Right renal pelvis (tissue), 4 donors: ENCODE measurements at places on chromosomes 16 and 17. TPM values are rescaled to one million over a fixed set of nuclear protein-coding genes. Genes with fewer than 3 reads are reported as not detected.
A peak's percentile ranks its signal among the peaks of the same experiment; 100 is the strongest.

Gene THUMPD1
- polyA plus RNA-seq: 73.1 TPM

Gene C16orf46
- 1.1 TPM for polyA plus RNA-seq

Gene OR1A1
- 0.04 TPM for polyA plus RNA-seq

Gene LAT
- polyA plus RNA-seq: 4.5 TPM

Gene OR3A3
- polyA plus RNA-seq: 0.04 TPM

GRCh38 chr17:41870627-41871026 is 5.4 kb upstream of the KLHL11 start:
- DNase-seq: no peak

GRCh38 chr16:12387786-12388185 is 411.3 kb downstream of the SNX29 start:
- no peak for DNase-seq

DNA sequence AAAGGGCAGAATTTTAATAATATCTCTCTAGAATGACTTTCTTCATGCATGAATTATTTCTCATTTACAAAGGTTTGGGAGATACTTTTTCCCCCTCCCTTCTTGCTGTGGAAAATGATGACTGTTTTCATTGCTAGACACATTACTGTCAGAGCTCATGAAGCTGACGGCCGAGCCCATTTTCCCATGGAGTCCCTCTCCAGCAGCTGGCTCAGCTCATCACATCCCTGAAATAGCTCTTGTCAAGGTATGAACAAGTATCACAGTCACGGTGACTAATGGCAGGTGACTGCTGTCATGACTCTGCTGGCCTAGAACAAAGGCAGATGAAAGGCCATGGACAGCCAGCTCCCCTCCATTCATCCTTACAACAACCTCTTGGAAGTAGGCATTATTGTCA is 208.1 kb downstream of the ABCC12 start:
- no peak for DNase-seq

DNA sequence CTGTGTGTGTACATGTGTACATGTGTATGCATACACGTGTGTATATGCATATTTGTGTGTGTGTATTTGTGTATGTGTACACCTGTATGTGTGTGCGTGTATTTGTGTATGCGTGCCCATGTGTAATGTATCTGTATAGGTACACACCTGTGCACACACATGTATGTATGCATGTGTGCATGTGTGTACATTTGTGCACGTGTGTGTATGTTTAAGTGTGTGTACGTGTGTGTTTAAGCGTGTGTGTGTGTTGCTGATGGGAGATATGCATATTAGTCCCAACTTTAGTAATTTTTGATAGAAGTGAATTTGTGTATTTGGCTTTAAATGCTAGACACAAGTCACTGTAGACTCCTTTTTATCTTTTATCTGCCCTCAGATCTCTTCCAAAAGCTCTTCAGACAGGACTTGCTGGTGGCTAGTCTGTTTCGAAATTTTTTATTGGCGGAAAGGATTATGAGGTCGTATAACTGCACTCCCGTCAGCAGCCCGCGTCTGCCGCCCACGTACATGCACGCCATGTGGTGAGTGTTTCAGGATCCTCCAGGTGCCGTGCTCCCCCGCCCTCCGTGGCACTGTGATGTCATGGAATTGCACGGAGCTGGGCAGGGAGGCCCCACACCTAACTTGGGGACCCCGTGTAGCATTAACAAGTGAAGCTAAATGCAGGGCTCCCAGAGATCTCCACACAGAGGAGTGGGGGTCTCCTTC is 168.8 kb upstream of the CHMP6 start:
- no peak for DNase-seq

GRCh38 chr17:60095381-60095780 is 16.7 kb upstream of the HEATR6 start:
- no peak for DNase-seq

- no peak for DNase-seq
Measured at GRCh38 chr17:12631076-12631475, 34.6 kb upstream of the MYOCD start.

DNA sequence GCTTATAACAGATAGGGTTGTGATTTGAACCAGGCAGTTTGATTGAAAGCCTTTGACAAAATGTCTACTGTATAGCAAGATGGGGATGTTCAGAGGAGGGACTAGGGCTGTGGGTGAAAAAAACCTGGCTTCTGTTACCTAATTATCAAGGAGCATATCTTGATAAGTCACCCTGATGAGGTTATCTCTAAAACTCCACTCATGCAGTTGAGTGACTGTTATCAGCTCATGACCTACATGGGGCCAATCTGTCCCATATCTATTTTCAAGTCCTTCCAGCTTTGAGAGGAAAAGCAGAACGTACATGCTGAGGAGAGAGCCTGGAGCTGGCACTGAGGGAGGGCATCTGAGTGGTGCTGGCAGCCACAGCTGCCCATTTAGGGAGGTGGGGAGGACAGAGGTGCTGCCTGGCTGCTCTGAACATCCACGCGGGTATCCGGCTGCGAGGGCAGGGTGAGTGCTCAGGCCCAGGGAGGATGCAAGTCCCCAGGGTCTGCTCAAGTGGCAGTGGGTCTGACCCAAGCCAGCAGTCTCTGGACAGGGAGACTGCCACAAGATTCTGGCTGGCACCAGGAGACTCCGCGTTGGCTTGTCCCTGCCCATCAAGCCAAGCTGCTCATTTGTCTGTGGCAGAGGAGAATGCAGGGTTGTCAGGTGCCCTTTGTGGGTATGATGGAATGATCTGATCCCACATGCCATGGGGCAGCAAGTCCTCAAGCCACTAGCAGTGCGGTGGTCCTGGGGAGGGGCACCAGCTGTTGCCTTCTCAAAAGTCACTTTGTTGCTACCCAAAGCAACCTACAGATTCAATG is 29.2 kb downstream of the ATPAF2 start:
- no peak for DNase-seq

DNA sequence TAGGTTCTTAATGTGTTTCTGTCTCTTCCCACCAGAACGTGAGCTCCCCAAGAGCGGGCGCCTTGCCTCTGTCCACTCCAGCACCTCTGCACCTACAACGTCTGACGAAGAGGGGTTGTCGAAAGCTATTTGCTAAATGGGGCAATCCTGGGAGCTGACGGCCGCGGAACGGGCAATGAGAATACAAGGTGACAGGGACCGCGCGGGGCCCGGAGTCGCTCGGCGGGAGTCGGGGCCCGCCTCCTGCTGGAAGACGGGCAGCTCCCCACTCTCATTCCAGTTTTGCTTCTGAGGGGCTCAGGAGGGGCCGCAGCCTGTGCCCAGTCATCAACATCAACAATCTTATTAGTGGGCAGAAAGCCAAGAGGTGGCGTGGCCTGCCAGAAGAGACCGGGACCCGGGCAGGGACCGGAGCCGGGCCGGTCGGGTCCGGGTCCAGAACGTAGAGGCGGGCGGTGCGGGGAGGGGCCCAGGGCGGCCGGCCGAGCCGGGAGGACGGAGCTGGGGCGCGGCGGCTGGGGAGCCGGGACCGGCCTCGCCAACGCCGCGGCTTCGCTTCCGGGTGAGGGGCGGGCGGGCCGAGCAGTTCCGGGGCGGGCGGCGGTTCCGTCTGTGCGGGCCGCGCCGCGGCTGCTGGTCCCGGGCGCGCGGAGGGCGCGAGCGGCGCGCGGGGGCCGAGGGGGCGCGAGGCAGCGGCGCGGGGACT is at the start of gene MOSMO:
Gene MOSMO, plus strand, starts transcription at position 603 of the 706 bp plus-strand sequence. CDS start 191 bp downstream, outside the sequence.
- DNase-seq: peak; percentile 52

- DNase-seq: no peak
Measured at GRCh38 chr16:84048871-84049270, 6.3 kb upstream of the SLC38A8 start.

DNA sequence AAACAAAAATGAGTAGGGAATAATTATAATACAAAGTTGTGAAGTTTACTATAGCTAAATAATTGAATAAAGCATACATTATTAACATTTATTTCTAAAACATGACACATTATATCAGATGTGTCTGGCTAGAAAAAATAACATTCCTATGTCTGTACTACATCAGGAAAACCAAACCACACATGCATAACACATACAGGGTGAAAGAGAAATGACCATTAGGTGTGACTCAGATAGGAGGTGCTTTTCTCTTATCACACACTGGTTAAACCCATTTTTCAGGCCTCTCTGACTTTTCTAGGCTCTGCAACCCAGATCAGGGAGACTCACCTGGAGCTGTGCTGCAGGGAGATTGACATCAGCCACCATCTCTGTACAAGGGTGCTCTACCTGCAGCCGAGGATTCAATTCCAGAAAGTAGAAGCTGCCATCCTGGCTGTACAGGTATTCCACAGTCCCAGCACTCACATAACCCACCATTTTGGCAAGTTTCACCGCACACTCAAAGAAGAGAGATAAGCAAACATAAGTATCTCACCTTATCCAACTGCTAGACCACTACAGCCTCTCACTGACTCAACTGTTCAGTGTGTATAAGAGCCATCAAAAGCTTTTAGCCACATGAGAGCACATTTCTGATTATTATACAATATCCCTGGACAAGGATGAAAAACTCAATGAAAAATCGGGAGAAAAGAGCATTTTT is 116.6 kb upstream of the C17orf78 start:
- no peak for DNase-seq

DNA sequence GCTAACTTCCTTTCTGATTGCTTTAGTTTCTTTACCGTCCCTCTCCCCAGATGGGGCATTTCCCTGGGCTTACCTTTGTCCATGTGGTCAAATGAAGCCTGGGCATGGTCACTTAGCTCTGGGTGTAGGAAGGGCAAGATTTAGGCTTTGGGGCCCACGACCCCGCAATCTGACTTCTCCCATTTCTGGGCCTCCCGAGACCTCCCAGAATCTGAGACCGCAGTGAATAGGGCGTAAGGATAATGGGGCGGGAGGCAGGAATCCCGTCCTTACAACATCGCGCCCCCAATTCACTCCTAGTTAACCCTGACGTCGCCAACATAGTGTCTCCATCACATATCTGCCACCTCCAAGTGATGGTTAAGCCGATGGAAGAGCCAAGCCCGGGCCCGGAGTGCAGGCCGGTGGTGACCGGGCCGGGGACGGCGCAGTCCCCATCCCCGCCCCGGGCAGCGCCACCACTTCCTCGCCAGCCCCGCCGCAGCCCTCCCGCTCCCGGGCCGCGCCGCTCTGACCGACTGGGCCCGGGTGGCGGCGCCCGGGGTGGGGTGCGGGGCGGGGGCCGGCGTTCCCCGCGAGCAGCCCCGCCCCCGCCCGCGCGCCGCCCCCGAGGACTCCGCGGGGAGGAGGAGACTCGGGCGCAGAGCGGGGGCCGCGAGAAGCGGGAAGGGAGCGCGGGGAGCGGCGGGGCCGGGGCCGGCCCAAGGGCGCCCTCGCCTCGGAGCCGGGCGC is at the start of gene RHBDL3:
Gene RHBDL3, plus strand, starts transcription at position 641 of the 732 bp plus-strand sequence. CDS start 358 bp downstream, outside the sequence.
- DNase-seq: no peak

GRCh38 chr17:73292031-73292531 is 19.7 kb downstream of the CDC42EP4 start:
- DNase-seq: no peak

DNA sequence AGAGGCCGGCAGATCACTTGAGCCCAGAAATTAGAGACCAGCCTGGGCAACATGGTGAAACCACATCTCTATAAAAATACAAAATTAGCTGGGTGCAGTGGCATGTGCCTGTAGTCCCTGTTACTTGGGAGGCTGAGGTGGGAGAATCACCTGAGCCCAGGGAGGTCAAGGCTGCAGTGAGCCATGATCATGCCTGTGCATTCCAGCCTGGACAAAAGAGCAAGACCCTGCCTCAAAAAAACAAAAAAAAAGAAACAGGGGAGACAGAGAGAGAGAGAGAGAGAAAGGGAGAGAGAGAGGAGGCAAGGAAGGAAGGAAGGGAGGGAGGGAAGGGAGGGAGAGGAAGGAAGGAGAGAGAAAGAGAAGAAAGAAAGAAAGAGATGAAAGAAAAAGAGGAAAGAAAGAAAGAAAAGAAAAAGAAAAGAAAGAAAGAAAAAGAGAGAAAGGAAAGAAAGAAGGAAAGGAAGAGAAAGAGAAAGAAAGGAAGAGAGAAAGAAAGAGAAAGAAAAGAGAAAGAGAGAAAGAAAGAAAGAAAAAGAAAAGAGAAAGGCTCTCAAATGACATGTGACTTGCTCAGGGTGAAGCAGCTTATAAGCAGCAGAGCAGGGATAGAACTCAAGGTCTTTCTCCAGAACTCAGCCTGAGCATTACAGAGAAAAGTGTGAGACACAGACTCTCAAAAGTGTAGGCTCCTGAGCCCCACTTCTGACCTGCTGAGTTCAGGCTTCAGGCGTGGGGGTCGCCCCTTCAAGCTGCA is 15.5 kb downstream of the CX3CL1 start:
- no peak for DNase-seq

DNA sequence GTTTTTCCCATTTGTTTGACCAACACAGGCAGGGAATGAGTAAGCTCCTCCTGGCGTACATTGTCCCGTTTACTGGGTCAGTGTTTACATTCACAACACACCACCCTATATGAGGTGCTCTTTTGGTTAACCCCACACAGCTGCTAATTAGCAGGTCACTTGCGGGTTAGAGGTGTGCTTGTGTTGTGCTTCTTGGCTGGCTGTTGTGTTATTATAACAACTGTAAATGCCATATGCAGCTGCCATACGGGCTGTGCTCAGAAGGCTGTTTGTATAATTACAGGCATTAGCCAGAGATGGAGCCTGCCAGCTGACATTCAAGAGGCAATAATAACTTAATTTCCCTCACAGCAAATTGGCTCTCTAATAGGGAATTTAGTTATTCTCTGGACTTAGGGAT is 205.1 kb upstream of the ELAC2 start:
- DNase-seq: no peak

GRCh38 chr16:8847623-8848022 is 21.2 kb downstream of the CARHSP1 start:
- DNase-seq: no peak

DNA sequence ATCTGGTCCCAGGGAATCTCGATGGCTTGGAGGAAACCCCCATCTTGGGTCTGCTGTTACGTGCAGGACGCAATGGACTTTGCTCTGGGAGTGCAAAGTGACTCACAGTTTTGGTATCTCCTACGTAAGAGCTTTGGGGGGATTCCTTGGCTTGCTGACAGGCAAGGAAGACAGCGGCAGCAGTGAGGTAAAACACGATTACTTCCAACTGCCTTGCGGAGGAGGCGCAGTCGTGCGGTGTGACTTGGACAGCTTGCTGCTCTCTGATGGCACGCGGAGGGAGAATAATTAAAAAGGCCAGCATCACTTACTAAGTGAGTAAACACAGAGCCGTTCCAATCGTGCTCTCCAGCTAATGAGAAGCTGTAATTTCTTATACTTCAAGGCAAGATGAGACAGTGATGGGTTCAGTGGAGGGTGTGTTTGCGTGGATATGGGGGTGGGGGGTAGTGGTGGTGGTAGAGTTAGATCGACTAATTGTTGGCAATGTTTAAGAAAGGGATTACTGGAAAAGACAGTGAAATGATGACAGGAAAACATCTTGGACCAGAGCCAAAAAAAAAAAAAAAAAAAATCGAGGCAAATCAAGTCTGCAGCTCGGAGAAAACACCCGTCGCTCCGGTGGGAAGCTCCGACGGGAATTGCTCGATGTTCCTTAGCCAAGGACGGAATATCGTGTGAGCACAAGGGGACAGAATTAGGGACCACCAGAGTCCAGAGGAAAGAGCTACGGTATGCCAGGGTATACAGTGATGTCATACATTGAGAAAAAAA is 184.8 kb upstream of the ZFHX3 start:
- DNase-seq: no peak
